ENCODE measurements at places on chromosomes 1 and 21.
A peak's percentile ranks its signal among the peaks of the same experiment; 100 is the strongest.

GRCh38 chr1:31666263-31666963 lies 21.7 kb upstream of the PEF1 start:
- no peak for DNase-seq

- no peak for DNase-seq
Measured at GRCh38 chr1:41053316-41053715, 31.8 kb upstream of the SLFNL1 start.

- no peak for DNase-seq
Measured at GRCh38 chr1:94746635-94747525, 73.3 kb upstream of the SLC44A3 start.

DNA sequence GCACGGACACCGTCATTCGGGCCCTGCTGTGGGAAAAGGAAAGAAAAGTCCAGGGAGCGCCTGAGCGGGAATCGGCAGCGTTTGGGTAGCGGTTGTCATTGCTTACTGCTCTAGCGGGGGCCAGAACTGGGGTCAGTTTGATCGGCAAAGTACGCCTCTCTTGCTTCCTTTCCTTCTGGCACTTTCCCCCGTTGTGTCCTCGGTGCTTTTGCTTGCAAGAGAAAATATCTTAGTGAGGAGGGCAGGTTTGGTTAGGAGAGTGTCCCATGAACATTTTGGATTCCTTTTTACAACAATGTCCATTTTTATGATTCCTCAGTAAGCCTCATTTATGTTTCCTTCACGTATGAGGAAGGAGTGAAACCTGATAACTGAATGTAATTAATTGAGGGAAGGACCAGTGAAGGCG lies 670 bp downstream of the ST3GAL3 start:
- no peak for DNase-seq

GRCh38 chr1:180849031-180849775 lies 63.5 kb upstream of the KIAA1614 start:
- DNase-seq, result no peak

DNA sequence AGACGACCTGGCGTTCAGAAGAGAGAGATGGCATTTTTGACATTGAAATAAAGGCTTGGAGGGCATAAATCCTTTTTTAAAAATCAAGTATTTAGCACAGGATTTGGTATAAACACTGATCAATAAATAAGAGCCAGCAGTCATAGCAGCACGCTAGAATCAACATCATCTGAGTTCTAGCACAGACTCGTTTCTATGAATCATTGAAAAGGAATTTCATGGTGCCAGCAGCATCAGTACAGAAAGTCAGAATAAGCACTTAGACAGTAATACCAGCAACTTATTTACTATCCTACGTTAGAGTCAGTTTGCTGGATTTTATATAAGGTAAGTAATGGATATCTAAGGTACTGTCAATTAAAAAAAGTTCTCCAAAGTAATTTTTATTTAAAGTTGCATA lies 119.3 kb downstream of the HLCS start:
- DNase-seq, result no peak

- DNase-seq, result peak; percentile 82
Measured at GRCh38 chr1:36411674-36412648, 14.3 kb upstream of the LSM10 start.

- no peak for DNase-seq
Measured at GRCh38 chr1:174940646-174941175, 59.0 kb upstream of the CACYBP start.

GRCh38 chr1:242743983-242744780 lies 219.7 kb upstream of the PLD5 start:
- no peak for DNase-seq

GRCh38 chr1:29365906-29366670 lies 129.8 kb downstream of the PTPRU start:
- DNase-seq, result no peak

GRCh38 chr1:38444311-38444710 lies 397.7 kb upstream of the POU3F1 start:
- DNase-seq, result no peak

GRCh38 chr1:12473596-12474362 lies 144.2 kb downstream of the DHRS3 start:
- DNase-seq, result no peak

All from activated CD4-positive, alpha-beta T cell treated with anti-CD3 and anti-CD28 coated beads for 36 hours (primary cell).